Sciatic nerve (tissue), 2 donors: ENCODE measurements at places on chromosomes 6 and 20. TPM values are rescaled to one million over a fixed set of nuclear protein-coding genes. Genes with fewer than 3 reads are reported as not detected.

Gene PTCRA
- 0.40 TPM for total RNA-seq

Gene ENPP5
- 1.9 TPM for total RNA-seq

Gene ELOVL4
- total RNA-seq, result 1.2 TPM

Gene ERVFRD-1
- 0.22 TPM for total RNA-seq

Gene RRBP1
- 163 TPM for total RNA-seq
